ENCODE measurements at places on chromosomes 4 and X.

- DNase-seq: no peak
Measured at GRCh38 chr4:37620176-37620575, 66.0 kb downstream of the RELL1 start.

GRCh38 chrX:67893931-67894330 lies 350.1 kb downstream of the AR start:
- DNase-seq: no peak

DNA sequence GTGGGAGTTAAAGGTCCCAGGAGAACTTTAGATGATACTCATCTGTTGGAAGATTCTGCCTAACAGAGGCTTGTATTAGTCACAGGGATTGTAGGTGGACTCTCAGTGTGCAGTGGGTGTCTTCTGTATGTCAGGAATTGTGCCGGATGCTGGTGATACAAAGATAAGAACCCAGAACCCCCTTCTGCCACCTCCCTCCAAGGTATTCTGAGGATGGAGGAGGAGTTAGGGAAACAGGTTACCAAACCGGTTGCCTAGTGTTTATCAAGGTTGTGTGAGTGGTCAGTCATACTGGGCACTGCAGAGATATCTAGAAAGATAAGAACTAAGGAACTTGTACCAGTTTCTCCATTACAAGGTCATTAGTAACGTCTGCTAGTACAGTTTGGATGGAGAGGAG lies 61.6 kb downstream of the PTTG2 start:
- DNase-seq: no peak

DNA sequence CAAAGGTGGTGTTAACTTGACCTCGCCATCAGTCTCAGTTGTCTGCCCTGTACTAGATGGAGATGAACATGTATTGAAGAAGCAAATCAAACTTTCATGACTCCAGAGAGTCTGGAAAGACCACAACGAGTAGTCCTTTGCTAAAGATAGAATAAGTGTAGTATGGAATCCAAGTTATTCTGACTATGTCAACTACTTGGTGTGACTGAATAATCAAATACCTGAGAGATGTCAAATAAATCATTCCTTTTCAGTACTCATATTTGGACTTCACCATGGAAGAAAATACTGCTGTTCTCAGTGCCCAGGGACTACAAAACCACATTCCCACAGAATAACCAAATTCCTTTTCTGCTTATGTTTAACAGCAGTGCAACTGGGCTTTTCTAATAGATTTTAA lies 161.2 kb upstream of the SPRY1 start:
- DNase-seq: no peak

DNA sequence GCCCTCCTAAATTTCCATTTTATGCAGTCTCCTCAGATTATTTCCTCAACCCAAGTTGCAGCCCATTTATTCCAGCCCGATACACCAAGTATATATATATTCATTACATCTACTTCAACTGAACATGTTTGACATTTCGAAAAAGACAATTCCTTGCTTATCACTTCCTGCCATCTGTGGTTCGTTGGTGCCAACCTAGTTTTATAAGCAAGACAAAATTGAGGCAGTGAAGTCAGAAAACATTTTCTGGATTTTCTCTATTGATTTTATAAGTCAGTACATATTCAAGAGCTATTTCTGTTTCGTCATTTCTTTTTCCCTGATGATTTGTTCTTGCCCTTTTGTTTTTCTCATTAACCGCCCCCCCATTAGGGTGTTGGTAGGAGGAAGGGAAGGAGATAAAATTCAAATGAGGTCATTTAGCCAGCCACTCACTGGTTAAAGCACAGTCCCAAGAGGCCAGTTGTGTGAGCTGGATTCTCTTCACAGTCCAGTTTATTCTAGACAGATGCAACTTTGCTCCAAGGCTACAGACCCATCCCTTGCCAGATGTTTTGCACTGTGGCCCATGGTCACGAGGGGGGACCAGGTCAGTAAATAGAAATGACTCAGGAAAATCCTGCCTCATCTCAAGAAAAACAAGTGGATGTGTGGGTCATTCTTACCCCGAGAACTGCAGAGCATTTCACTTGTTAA lies 20.3 kb upstream of the VEGFD start:
- DNase-seq: no peak

DNA sequence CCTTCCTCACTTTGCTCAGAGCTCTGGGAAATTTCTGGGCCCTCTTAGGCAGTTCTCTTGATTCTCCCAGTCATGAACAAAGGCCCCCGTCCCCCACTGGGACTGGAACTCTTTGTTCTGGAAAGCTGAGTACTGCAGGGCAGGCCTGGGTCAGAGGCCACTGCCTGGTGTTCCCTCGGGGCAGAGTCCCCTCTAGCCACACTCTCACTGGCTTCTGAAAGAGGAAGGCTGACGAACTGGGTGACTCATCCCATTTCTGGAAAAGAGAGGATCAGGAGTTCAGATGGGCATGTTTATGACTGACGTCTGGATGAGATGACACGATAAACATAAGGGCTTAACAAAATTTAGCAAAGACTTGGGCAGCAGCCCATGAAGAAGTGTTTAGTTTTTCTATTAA lies 47.7 kb downstream of the DDX3X start:
- DNase-seq: no peak

- DNase-seq: no peak
Measured at GRCh38 chr4:54912155-54912554, 213.2 kb downstream of the KDR start.

DNA sequence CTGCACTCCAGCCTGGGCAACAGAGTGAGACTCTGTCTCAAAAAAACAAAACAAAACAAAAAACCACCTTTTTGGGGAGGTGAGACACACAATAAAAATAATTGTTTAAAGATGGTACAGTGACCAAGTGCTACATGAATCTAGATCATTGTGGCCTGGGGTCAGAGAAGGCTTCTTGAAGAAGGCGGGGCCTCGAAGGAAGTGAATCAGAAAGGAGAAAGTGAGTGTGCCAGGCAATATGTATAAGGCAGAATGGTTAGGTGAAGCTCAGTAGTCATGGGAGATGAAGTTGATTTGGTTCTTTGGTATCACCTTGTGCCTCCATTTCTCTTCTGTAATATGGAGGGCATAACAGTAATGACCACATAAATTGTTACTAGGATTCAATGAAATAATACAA lies 58.9 kb downstream of the DOCK11 start:
- no peak for DNase-seq

- no peak for DNase-seq
Measured at GRCh38 chrX:80223982-80224579, 196.2 kb upstream of the TENT5D start.

- DNase-seq: no peak
Measured at GRCh38 chrX:140177821-140178220, 212.5 kb upstream of the CXorf66 start.

DNA sequence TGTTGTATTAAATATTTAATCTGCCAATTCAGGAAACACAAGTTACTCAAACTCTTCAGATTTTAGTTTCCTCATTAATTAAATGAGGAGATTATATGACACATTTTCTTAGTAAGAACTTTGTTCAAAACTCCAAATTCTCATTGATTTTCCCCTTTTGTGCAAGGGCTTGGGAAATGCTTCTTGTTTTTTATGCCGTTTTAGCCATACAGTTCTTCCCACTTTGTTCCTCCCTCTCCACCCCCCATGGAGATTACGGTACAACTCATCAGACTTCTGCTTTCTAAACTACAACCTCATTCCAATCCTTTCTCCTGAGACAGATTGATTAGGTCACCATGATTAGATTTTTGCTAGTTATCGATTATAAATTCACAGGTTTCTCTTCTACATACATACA lies 10.9 kb upstream of the BBS7 start:
- DNase-seq: no peak

- DNase-seq: no peak
Measured at GRCh38 chrX:148501386-148502066, 1.1 kb downstream of the AFF2 start.

DNA sequence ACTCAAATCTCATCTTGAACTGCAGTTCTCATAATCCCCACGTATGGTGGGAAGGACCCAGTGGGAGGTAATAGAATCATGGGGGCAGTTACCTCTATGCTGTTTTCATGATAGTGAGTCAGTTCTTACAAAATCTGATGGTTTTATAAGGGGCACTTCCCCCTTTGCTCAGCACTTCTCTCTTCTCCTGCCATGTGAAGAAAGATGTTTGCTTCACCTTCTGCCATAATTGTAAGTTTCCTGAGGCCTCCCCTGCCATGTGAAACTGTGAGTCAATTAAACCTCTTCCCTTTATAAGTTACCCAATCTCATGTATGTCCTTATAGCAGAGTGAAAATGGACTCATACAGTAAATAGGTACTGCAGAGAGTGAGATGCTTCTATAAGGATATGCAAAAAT lies 1050.6 kb upstream of the GRIA3 start:
- DNase-seq: no peak

DNA sequence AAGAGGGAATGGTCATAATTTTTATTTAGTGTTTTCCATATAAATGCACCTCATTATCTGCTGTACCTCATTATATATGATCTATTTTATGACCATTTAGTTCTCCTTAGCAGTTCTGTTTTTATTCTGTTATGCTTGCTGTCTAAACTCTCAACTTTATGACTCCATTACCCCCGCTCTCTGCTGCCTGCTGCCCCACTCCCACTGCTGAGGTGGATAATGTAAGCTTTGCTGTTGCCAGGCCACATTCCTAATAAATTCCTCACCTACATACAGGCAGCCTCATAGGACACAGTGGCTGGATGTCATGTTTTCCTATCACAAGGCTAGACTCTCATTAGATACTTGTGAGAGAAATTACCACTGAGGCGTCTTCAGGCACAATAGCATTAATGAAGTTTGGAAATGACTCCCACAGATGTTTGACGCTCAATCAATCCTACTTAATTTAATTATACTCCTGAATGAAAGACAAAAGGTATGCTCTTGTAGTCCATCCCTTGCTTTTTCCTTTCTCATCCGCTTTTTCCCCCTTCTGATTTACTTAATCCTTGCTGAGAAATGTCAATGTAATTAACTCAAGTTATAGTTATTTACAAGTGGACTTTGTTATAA lies 497.5 kb upstream of the IGFBP7 start:
- DNase-seq: no peak

DNA sequence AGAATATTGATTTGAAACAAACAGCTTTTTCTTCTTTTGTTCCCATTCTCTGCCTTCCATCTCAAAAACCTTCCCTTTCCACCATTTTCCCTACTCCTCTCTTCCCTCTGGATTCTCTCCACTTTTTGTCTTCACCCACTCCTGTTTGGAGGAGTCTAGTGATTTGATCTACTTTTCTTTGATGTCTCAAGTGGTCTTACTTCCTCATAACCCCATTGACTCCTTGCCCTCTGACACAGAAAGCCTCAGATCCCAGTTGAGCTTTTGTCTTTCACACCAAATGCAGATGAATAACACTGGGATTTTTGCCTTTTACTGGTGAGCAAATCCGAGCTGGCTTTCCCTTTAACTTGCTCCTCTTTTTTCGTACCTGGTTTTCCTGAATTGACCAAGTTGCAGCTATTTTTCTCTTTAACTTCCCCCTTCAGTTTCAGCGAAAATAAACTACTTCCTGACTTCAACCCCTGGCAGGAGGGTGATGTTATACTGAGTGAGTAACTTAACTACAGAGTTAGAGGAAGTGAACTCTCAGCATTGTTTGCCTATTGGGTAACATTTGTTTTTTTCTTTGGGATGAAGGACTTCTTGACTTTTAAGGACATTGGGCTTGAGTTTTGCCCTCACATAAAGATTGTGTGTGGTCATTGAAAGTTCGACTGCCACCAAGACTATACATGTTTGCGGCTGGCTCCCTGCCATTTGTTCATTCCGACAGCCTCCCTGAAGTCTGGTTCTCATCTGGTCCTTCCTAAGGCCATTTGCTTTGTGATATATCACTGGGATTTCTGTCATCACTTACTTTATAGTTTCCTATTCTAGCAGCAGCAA lies 392.8 kb upstream of the NR3C2 start:
- DNase-seq: no peak

DNA sequence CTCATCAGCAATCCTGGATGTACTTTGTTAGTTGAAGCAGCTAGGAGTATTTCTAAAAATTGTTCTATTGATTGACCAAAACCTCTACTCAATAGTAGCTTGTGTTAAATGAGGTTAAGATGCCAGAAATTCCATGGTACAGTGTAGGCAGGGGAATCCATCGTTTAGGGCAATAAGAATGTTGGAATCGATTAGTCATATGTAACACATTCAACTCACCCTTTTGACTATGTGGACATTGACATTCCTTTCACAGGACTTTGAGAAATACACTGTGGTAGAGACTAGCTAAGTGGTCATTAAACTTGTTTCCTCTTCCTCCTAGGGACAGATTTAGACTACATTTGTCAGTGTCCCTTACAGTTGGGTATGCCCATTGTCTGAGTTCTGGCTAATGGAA lies 40.2 kb downstream of the KDM5C start:
- DNase-seq: no peak

- DNase-seq: no peak
Measured at GRCh38 chr4:4358093-4358854, 28.6 kb upstream of the NSG1 start.

GRCh38 chr4:140497747-140498636 lies at the start of gene MGAT4D:
MGAT4D (minus strand) TSS chr4:140498293; CDS start chr4:140498222, 71 bp downstream.
- DNase-seq: no peak

GRCh38 chrX:137353404-137353803 lies 212.5 kb upstream of the ZIC3 start:
- DNase-seq: no peak

DNA sequence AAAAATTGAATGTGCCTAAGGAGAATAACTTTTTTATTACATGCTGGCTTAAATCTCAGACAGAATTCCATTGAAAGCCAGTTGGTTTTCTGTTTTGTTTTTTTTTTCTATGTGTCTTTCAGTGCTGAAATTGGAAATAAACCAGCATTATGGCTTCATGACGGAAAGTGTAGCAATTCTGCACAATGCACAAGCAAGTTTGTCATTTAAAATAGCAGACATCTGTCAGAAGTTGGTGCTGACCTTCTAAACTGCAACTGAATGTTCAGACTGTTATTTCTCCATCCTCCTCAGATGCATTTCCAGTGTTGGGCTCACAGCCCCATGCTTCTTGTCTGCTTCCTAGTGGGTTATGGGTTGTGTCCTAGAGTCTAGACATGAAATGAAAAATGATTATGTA lies 107.2 kb upstream of the LIMCH1 start:
- no peak for DNase-seq

GRCh38 chr4:185773419-185773818 lies 38.6 kb downstream of the SORBS2 start:
- no peak for DNase-seq
